ENCODE measurements at places on chromosomes 16 and 17.

GRCh38 chr16:12060751-12061150 lies 84.2 kb downstream of the SNX29 start:
- no peak for DNase-seq

GRCh38 chr16:87956098-87956364 lies 4.8 kb downstream of the BANP start:
- no peak for DNase-seq

- peak; percentile 70 for DNase-seq
These were observed 151.8 kb downstream of the PITPNC1 start for GRCh38 chr17:67528751-67529436.

DNA sequence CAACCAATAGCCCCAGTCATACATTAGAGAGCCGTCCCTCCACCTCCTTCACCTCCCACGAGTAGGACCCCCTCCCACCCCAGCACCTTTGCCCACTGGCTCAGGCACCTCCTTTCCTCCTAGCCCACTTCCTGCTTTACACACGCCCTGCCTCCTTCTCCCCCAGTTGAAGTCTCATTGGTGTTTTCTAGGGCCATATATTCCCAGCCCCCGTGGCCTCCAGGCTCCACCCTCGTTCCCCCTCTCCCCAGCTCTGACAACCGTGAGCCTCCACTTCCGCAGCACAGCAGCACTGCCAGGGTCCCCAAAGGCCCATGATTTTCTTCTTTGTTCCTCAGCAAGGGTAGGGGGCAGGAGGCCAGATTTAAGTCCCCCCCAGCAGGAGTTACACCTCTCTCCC lies 340.3 kb upstream of the TNRC6C start:
- DNase-seq: no peak

GRCh38 chr16:77450790-77451487 lies 16.1 kb upstream of the ADAMTS18 start:
- no peak for DNase-seq

GRCh38 chr17:51258756-51259563 lies 889 bp downstream of the MBTD1 start:
- DNase-seq: no peak

GRCh38 chr17:10155371-10156076 lies 42.9 kb downstream of the GAS7 start:
- DNase-seq: no peak

DNA sequence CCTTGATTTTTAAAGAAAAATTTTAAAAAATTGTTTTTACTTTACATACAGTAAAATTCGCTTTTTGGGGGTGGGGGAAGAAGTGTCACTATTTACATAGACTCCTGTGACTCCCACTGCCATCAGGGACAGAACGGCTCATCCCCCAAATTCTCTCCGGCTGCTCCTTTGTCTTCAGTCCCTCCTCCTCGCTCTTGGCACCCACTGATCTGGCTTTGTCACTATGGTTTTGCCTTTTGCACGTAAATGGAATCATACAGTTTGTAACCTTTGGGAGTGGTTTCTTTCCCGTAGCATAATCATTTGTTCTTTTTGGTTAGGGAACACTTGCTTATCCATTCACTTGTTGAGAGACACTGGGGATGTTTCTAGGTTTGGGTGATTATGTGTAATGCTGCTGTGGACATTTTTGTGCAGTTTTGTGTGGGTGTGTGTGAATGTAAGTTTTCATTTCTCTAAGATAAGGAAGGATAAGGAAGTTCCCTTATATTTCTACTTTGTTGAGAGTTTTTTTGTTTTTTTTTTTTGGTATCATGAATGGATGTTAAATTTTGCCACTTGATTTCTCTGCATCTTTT lies 27.4 kb downstream of the RAB11FIP4 start:
- DNase-seq: no peak

GRCh38 chr16:9048302-9048700 lies 43.1 kb upstream of the HAPSTR1 start:
- no peak for DNase-seq

DNA sequence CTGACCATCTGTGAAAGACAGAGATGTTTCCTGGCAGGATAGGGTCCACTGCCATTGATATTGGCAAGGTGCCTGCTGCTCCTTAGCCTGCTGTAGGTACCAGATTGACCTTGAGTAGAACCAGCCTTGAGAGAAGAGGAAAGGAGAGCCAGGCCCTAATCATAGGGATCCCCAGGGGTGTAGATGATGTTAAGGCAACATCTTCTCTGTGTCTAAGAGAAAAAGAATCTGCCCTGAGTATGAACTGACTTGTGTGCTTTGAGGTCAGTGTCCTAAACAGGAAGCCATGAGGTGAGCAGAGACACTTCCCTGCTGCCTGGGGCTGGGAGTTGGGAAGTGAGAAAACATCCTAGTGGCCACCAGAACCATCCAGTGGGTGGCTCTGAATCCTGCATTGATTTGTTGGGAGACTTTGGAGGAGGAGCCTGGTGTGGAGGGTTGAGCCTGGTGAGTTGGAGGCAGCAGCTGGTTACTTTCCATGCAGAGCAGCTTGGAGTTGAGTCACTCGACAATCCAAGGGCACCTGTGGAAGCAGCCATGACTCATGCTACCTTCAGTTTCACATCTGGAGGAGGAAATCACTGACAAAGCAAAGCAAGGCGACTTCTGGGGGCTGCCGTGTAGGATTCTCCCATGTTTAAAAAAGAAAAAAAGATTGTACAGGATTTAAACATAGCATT lies 47.8 kb downstream of the BMERB1 start:
- peak; percentile 89 for DNase-seq

DNA sequence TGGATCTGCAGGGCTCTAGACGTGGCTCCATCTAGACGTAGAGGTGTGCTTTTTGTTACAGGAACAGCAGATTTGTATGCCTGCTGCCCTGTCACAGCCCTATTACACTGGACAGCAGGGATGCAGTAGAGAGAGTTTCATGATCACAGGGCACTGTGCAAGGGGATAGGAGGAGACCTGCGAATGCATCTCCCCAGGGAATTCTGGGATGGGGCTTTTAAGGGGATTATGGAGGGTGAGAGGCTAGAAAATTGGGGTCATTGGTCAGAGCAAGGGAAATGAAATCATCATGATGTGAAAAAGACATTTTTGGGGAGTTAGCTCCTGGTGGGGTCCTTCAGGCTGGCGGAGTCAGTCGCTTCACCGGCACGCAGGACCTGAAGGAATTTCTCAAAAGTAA lies 3.9 kb upstream of the NUPR1 start:
- no peak for DNase-seq

DNA sequence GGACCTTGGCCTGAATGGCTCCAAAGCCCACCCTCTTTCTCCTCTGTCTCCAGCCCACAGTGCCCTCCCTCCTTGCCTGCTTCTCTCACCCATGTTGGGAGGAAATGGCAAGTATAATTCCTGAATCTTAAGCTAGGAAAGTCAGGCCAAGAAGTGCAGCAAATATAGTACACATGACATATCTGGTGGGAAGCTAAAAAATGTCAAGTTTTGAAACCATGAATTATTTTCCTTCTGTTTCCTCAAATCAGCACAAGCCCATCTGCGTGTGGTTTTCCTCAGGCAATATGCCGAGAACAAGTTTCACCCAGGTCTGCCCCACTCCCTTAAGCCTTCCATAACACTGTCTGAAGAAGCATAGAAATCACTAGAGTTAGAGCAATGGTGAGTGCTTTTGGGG lies 502.8 kb upstream of the CDH11 start:
- no peak for DNase-seq

GRCh38 chr17:40374821-40375498 lies 10.4 kb upstream of the GJD3 start:
- no peak for DNase-seq

GRCh38 chr16:1105888-1106620 lies 10.0 kb upstream of the C1QTNF8 start:
- DNase-seq: no peak

DNA sequence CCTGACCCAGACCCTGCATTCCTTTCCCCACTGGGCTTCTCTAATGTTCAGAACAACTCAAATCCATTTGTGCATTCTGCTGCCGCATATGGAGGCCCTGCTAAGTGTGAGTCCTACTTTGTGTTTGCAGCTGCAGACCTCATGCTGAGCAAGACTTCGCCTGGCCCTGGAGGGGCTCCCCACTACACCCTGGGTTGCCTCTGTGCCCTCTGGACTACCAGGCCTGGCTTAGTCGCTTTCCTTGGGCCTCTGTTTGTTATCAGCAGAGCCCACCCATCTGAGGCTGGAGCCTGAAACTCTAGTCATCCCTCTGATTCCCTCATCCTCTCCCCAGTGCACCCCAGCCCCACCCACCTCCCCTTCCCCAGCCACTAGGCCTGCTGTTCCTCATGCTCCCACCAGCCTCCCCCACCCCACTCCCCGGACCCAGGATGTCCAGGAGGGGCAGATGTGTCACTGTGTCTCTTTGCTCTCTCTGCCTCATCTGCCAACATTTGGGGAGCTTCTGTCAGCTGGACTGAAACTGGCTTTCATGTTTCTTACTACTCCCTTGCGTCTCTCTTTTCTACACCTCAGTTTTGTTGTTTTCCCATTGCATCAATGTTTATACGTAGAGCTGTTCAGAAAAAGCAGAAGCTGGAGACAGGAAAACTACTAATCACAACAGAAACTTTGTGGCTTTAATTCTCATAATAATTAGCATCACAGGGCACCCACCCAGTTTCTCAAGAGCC lies 17.9 kb upstream of the CD300E start:
- no peak for DNase-seq
